Fibroblast of skin of scalp (primary cell): ENCODE measurements at places on chromosomes 16 and 17.

- DNase-seq, result peak; percentile 82
Observed at GRCh38 chr17:2050300-2051060, 4.4 kb upstream of the HIC1 start.

- peak; percentile 84 for DNase-seq
Observed at GRCh38 chr17:42698736-42699414, 16.5 kb downstream of the CNTNAP1 start.

DNA sequence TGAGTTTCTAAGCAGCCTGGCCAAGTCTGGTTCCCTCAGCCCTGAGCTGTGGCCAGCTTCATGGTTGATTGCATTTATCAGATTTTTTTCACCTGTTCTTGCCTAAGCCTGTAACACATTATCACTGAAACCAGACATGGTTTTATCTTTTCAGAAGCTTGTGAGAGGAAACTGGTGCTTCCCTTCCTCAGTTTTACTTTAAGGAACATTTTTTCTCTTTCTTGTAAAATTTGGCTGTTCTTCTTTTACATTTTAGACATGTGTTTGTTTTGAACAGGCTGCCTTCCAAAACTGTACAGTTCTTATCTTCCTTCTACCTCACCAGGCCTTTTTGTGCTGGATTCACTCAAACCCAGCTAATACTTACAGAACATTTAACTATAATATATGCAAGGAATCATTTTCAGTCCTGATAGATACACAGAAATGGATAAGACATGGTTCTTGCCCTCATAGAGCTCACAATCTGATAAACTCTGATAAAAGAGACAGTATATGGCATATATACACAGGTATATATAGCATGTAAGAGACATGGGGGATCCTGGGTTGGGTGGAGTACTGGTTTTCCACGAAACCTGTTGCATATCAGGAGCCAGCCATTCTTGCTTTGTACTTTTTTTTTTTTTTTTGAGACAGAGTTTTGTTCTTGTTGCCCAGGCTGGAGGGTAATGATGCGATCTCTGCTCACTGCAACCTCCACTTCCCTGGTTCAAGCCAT is 44.5 kb downstream of the ZNRF1 start:
- no peak for DNase-seq

DNA sequence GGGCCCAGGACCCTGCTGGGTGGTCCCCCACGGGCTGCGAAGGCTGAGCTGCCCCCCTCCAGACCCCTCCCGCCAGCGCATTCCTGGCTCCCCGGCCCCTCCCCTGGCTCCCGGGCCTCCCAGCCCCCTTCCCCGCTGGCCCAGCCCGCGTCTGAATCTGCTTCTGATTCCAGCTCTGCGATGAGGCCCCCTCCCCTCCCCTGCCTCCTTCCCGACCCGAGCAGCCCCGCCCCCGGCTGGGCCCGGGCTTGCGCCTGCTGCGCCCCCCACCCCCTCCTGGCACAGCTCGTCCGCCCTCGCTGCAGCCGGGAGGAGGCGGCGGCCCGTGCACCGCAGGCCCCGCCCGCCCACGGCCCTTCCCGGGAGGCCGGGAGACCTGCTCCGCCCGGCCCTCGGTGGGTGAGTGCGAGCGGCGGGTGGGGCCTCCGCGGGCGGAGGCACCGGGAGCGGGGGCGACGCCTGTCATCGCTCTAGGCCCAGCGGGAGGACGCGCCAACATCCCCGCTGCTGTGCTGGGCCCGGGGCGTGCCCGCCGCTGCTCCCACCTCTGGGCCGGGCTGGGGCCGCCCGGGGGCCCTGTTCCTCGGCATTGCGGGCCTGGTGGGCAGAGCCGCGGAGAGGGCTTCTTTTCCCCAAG is at the start of gene NTN3:
NTN3 (plus strand) TSS at position 282 of the 637 bp plus-strand sequence. CDS start 405 bp downstream, outside the sequence.
- peak; percentile 37 for DNase-seq

DNA sequence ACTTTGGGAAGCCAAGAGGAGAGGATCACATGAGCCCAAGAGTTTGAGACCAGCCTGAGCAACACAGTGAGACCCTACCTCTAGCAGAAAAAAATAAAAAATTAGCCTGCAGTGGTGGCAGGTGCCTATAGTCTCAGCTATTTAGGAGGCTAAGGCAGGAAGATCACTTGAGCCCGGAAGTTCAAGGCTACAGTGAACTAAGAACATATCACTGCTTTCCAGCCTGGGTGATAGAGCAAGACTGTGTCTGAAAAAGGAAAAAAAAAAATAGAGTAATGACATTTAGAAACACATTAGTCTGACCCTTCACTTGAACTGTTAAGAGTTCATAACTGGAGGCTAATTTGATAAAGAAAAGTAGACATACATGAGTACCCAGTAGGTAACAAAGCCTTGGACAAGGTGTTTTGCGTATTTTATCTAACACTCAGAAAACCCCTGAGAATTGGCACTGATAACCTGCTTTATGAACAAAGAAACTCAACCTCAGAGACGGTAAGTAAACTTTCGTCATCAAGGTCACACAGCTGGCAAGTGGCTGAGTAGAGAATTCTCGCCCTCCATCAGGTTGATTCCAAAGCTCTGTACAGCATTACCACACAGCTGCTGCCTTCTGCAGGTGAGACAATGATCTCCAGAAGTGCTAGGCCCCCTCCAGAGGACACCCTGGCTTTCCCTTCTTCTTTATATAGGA is 101.1 kb downstream of the SMG6 start:
- no peak for DNase-seq

GRCh38 chr16:72568502-72568901 is 396.5 kb upstream of the PMFBP1 start:
- DNase-seq, result no peak

GRCh38 chr17:83002118-83002805 is 77.1 kb upstream of the METRNL start:
- no peak for DNase-seq

GRCh38 chr17:32471652-32472051 is 15.1 kb upstream of the CDK5R1 start:
- DNase-seq, result no peak

DNA sequence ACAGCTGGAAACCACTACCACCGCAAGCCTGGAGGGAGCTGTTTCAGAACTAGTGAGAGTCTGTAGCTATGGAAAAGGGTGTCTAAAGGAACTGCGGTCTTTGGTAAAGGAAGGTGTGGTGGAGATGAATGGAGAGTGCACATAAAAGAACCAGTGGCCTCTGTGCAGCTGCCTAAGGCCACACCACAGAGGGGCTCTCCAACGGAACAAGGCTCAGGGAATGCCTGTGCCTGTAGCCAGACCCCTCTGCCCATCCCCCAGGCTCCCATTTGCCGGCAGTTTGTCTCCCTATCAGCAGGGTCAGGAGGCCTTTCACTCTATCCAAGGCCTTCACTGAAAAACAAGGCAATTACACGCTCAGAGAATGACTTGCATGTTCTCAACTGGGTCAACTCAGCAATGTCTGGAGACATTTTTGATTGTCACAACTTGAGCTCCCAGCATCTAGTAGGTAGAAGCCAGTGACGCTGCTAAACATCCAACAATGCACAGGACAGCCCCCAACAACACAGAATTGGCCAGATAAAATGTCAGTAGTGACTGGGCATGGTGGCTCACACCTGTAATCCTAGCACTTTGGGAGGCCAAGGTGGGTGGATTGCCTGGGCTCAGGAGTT is 3.3 kb upstream of the FDXR start:
- no peak for DNase-seq

DNA sequence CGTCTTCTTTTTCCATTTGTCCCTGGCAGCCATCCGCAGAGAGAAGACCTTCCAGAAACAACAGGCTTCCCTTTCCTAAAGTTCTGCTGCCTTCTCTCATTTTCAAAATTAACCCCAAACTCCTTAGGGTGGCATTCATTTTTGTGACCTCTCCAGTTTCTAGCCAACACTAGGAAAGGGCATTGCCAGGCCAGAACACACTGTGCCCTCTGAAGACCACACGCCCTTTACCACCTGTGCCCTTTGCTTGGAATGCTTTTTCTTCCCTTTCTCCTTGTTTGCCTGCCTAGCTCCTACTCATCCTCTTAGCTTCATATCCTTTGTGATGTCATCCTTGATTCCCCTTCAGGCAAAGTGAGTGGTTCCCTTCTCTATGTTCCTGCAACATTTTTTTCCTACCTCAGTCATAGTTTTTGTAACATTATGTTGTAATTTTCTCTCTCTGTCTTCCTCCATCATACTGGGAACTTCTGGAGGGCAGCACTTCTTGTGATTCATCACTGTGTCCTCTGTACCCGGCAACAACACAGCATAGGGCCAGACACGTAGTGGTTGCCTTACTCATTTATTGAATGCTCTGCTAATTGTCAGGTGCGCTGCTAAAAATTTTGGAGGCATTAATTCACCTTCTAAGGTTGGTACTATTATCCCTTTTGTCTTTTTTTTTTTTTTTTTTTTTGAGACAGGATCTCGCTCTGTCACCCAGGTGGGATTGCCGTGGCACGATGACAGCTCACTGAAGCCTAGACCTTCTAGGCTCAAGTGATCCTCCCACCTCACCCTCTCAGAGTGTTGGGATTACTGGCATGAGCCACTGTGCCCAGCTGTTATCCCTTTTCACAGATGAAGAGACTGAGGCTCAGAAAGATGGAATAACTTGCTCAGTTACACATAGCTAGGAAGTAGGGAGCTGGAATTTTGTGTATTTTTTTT is 1.0 kb downstream of the KAT8 start:
- DNase-seq, result peak; percentile 19

GRCh38 chr16:30443631-30444030 is 2.0 kb downstream of the SEPHS2 start:
- DNase-seq, result no peak

DNA sequence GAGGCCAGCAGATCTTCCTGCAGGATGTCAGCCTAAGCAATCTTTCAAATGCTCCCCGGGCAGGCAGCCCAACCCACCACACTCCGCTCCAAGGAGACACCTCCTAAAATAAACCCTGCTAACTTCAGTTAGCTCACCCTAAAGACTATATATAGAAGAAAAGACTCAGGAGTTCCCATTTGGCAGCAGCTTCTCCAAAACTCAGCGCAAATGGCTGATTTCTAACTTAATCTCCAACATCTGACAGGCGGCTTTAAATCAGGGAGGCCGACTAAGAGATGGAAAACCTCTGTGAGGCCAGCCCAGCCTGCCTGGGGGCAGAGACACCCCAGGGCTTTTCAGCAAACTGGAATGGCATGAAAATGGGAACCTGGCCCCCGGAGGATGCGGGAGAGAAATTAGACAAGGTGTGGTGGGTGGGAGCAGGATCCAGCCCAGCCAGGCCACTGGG is 91.6 kb downstream of the XYLT1 start:
- peak; percentile 83 for DNase-seq

DNA sequence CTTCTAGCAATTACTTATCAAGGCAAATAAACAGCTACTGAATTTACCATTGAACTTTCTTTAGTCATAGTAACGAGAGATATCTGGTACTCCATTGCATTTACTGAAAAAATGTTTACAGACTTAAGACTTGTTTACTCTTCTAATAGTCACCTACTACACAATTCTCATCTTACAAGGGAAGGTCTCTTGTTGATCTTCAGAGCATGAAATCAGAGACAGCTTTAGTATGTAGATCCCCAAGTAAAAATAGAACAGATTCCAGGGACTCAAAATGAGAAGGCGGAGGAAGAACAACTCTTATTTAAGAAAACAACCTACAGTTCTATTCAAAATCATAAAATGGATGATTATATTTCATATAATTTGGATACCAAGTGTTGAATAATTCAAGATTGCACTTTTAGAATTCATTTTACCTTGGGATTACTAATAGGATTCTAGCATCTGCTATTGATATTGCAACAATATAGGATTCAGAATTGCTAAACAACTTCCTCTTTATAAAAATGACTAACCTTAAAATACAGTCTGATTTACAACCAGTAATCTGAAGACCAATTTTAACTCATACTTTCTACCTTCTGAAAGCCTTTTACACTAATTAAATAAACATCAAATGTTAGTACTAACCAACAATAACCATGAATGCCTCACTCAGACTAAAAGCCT is 20.8 kb downstream of the UBE2G1 start:
- no peak for DNase-seq

GRCh38 chr16:62478903-62479458 is 442.7 kb upstream of the CDH8 start:
- DNase-seq, result no peak

DNA sequence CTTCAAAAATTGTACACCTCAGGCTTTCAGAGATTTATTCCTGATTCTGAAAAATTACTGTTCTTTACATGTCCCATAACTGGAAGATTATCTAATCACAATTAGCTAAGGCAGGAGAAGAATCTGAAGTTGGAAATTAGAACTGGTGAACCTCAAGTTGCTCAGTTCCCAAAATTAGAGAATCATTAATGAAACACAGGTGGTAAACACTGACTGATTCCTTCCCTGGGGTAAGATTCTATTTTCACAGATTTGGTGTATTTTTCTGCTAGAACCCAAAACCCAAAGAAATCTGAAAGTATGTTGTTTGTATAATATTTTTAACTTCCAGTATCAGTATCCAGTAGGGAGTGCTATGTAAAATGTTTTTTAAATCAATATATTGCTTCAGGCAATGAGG is 25.7 kb downstream of the PHKB start:
- DNase-seq, result no peak

DNA sequence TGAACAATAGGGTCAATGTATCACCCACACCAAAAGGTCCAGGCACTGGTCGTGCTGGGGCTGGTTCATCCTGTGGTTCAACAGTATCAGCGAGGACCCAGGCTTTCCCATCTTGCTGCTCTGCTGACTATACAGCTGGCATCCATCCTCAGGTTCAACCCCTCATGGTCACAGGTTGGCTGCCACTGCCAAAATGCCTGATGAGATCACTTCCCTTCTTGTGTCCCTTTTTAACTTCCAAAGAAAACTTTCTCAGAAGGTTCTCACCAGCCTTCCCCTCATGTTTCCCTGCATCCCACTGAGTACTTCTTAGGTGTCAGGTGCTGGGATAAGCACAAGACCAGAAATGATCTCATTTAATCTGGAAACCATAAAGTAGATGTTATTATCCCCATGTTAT is 25.7 kb downstream of the CLEC16A start:
- no peak for DNase-seq

- DNase-seq, result no peak
Observed at GRCh38 chr17:50635982-50636803, 1.5 kb downstream of the ABCC3 start.

GRCh38 chr17:75844530-75845057 is 390 bp upstream of the UNC13D start:
- DNase-seq, result no peak

GRCh38 chr16:11262915-11263314 is 6.2 kb downstream of the TNP2 start:
- DNase-seq, result no peak

DNA sequence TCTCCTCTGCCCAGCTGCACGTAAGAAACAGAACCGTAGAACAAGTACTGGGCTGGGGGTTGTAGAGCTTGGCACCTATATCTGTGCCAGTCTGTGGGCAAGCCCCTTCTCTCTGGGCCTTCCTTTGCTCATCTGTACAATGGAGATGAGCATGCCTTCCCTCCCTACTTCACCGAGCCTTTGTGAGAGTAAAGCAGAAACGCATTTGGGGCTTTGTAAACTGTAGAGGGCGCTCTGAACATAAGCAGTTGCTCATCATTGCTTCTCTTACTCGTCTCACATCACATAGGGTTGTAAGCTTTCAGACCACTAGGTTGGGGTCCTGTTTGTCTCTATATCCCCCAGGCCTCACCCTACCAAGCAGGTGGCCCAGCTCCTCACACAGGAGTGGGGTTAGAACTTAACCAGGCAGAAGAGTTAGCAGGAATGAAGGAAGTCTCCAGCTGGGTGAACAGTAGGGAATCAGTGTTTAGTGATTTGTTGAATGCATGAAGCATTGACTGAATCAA is 15.1 kb downstream of the SAMD14 start:
- peak; percentile 70 for DNase-seq
